Stimulated activated memory B cell treated with anti-CD40 and anti-IgM and Interleukin-4, amounts not matched to agents 10 μg/mL and 1 μg/mL and 100 μg/mL, for 72 hours (primary cell): ENCODE measurements at places on chromosomes 13 and 19.
A peak's percentile ranks its signal among the peaks of the same experiment; 100 is the strongest.

DNA sequence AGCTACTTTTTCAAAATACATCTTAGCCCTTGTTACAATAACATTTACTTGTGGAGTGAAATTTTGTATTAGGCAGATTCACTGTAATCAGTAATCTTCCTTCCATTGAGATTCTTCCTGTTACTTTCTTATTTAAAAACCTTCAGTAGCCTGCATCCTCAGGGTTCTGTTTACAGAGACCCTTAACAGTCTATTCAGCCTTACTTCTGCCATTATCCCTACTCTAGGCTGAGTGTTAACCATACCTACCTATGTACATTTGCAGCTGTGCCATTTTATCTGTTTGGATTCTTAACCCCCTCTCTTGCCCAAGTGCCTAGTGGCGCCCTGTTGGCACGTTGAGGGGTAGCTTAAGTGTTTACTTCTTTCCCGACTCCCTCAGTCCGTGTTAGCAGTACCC lies 71.9 kb downstream of the LRCH1 start:
- ATAC-seq = no peak

DNA sequence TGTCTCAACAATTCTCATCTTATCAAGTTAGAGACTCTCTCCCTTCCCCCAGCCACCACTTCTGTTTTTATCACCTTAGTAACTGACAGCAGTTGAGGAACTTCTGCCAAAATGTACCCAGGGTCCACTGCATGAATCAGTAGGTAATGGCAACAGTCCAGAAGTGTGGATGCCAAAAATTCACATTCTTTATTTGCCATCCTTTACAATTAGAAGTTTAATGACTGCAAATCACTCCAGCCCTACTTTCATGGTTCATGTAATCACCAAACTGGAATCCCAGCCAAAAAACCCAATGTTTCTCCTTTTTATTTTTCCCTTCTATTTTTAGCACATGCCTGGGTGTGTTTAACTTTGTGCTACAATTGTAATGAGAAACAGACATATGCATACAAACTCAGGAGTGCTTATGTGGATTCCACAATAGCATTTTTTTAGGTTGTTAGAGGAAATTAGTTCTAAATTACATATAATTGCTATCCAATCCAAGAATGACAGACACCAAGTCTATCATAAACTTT lies 243.5 kb downstream of the RGCC start:
- ATAC-seq = no peak

DNA sequence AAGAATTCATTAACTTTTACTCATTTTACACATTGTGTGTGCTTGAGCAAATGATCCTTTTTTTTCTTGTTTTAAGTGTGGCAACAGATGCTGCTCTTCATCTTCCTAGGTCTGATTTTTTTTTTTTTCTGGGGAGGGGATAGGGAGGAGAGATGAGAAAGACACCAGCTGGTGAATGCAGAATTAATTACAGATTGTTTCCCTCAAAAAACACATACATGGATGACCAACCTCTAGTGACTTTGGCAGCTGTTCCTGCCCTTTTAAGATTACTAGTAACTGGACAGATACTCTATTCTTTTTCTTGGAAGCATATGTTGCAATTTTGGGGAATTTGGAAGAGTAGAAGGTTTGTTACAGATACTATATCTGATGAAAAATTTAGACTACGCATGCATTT lies 103.6 kb upstream of the MYO16 start:
- ATAC-seq = no peak

GRCh38 chr13:114229506-114229905 lies 5.2 kb upstream of the CDC16 start:
- ATAC-seq = no peak

DNA sequence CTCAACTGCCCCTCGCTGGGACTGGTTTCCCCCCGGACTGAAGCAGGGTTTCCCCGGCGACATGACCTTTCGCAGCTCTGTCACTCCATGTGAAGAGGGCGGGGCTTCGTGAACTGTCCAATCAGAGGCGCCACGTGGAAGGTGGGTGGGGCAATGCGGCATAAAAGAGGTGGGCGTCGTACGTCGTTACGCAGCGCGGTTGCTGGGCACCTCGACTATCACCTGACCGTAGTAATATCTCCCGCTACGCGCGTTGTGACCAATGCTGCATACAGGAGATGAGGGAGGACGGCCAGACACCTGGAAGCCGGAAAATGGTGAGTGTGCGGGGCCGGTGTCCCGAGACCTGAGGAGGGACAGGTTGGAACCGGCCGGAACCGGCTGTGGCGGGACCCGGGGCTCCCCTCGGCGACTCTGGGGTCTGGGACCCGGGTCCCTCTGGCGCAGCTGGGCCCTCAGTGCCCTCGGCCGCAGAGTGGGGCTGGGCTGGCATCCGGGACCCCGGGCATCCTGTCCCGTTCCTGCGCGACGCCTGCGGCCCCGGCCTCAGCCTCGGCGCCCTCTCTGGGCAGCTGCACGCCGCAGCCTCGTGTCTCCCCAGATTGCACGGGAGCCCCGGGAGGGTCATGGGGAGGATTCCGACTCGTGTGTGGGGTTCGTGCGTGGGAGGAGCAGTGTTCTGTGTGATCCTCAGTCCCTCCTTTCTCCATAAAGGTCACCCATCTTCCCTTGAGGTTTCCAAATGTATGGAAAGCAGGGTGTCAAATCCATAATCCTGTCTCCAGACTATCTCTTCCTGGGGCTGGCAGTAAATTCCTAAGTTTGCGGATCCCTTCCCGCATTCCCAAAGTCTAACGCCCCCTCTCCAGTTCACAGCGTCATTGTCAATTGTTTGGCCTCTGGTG lies 32.2 kb downstream of the ZNF136 start:
- ATAC-seq = peak; percentile 96

DNA sequence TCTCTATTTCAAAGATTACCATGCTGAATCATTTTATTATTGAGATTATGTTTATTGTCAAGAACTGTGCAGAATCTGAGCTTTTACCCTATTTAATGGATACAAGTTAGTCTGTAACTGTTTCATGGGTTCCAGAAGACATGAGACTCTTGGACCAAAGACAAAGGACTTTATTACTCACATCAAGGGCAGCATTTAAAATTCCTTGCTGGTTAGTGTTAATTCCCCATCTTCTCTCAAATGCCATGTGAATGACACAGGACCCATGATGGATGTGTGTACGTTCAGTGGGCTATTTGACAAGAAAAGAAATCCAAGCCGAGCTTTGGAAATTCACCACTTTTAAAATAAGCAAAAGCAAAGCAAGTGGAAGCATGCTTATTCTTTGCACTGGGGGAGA lies 139.9 kb downstream of the PCDH20 start:
- ATAC-seq = no peak

DNA sequence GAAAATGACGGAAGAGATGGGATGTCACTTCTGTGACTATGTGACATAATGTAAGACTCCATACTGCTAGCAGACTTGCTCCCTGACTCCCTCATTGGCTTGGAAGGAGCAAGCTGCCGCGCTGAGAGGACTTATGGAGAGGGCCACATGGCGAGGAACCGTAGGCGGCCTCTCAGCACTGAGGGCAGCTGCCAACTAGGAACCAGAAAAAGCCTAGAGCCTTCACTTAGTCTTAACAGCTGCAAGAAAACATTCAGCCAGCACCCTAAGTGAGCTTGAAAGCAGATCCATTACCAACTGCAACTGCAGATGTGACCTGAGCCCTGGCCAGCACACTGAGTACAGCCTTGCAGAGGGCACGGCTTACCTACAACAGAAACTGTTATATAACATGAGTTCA lies 33.9 kb downstream of the USP12 start:
- no peak for ATAC-seq

- no peak for ATAC-seq
These were observed 115.9 kb downstream of the ABCC4 start for GRCh38 chr13:95185311-95185710.

- ATAC-seq = no peak
These were observed 175.2 kb downstream of the TDRD3 start for GRCh38 chr13:60572003-60572798.

GRCh38 chr13:32940601-32941000 lies 75.6 kb upstream of the KL start:
- ATAC-seq = no peak

DNA sequence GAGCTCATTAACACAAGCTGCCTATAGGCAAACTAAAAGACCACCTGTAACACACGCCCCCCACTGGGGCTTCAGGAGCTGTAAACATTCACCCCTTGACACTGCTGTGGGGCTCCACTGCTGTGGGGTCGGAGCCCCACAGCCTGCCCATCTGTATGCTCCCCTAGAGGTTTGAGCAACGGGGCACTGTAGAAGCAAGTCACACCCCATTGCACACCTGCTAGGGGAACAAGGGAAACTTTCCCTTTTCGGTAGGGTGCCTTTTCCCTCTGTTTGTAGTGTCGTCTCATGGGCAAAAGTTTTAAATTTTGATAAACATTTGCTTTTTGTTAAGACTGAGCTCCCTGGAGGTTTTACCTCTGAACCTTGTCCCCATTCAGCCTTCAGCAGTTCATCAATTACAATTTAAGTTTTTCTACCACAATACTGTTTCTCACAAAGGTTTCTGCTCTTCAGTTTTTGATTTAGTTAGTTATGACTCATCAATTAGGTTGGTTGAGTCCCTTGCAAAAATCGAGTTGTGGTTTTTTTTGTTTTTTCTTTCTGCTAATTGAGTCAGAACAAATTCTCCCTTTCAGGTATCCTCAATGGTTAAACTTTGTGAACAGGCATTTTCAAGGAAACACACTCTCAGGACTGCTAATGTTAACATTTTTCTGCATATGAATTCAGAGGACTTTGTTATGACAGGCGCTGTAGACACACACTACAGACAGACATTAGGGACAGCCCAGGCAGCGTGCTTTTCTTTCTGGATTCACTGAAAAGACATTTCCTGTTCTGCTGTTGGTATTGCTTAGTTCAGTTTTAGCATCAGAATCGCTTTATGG lies 35.1 kb downstream of the ZNF433 start:
- peak; percentile 91 for ATAC-seq

DNA sequence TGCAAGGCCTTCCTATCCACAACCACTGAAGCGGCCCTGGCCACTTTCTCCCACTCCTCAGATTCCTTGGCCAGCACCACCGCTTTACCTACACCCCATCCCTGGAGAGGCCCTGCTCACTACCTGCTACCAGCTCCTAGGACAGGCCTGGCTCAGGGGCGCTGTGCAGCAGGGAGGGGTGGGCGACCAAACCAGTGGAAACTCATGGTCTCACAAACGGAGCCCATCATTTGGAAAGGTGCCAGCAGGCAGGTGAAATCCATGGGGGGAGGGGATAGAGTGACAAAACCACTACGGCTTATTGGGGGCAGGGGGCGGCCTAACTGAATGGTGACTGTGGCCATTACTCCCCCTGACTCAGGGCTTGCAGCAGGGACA lies 27.6 kb downstream of the C19orf47 start:
- no peak for ATAC-seq

DNA sequence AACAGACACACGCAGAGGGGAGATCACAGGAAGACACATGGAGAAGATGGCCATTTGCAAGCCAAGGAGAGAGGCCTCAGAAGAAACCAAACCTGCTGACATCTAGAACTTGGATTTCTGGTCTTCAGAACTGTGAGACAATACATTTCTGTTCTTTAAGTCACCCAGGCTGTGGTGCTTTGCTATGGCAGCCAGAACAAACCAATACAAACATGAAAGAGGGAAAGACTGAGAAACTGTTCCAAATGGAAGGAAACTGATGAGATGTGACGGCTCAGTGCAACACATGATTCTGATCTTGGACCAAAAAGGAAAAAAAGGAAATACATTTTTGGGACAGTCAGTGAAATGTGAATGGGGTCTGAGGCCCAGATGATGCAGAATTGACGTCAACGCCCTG lies 30.2 kb upstream of the SACS start:
- ATAC-seq = no peak

DNA sequence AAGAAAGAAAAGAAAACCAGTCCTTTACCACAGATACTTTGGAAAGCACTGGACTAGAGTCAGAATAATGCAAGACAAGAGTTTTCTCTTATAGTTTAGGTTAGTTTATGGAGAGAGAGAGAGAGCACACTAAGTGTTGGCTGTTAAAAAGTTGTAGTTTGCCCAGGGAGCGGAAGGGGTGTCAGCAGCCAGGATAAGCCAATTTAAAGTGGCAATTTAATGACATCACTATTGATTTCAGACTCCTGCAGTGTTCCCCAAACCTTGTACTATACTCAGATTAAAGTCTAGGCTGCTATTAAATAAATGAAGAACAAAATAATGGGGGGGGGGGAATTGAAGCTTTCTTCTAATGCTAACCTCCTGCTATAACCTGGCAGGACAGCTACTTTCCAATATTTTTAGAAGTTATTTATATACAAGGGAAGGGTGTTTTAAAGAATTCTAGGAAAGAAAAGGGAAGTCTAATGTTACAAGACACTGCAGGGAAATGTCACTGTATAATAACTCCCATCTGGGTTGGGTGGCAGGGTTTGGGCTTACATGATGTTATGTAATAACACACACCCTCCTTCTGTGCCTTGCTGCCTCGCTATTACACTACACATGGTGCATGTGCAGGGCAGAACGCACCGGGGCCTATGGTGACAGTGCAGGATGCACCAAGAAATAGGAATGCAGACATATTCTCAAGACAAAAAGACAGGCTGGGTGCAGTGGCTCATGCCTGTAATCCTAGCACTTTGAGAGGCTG lies 19.9 kb downstream of the TPT1 start:
- ATAC-seq = no peak

GRCh38 chr19:5142725-5143097 lies 173.8 kb downstream of the KDM4B start:
- ATAC-seq = peak; percentile 2

DNA sequence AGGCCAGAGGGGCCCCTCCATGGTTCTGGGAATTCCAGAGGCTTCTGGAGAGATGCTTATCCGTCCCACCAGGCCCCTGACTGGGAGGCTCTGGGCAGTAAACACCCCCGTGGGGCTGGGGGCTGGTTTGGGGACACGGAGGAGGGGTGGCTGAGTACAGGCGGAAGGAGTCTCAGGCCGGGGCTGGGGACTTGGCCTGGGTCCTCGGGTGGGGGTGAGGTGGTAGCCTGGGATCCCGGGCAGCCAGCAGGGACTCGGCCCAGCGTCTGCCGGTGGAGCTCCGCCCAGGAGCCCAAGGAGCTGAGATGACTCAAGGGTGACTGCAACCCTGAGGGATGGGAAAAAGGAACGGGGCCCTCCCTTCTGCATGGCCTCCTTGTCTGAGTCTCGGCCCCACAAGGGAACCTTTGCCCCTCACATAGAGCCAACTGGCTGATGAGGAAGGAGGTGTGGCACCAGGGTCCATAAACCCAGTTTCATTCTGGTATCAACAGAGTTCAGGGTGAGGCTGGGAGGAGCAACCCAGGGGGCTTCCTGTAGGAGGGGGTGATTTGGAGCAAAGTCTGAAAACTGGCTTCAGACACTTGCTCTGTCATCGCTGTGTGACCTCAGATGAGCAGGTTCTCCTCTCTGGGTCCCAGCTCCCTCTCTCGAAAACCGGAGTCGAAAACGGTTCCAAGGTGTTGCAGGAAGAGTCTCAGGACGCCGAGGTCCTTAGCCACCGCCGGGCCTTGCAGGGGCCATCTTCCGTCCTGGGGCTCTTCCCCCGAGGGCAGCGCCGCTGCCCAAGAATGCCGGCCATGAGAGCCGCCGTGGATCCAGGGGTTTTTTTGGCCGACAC lies 809 bp downstream of the MISP start:
- ATAC-seq = no peak

DNA sequence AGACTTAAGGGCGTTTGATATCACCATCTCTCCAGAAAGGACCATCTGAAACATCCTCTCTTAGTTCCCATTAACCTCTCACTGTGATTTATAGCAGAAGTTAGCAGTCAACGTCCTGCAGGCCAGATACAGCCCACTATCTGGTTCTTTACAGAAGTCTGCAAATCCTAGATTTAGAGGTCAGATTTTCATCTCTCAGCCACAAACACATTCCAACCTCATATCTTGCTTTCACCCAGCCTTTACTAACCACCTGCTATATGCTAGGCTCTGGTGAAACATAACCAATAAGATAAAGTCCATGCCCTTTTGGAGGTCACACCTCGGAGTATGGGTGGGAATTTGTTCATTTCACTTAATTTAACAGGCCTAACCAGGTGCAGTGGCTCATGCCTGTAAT lies 76.8 kb upstream of the CACNA1A start:
- ATAC-seq = no peak
